ENCODE measurements at places on chromosomes 4 and X.

GRCh38 chr4:111016416-111016815, 393.5 kb upstream of the PITX2 start:
- DNase-seq, result no peak

- DNase-seq, result no peak
Measured at GRCh38 chr4:16692046-16692445, 206.4 kb downstream of the LDB2 start.

- DNase-seq, result peak; percentile 63
Measured at GRCh38 chr4:54231768-54232688, 2.9 kb downstream of the PDGFRA start.

DNA sequence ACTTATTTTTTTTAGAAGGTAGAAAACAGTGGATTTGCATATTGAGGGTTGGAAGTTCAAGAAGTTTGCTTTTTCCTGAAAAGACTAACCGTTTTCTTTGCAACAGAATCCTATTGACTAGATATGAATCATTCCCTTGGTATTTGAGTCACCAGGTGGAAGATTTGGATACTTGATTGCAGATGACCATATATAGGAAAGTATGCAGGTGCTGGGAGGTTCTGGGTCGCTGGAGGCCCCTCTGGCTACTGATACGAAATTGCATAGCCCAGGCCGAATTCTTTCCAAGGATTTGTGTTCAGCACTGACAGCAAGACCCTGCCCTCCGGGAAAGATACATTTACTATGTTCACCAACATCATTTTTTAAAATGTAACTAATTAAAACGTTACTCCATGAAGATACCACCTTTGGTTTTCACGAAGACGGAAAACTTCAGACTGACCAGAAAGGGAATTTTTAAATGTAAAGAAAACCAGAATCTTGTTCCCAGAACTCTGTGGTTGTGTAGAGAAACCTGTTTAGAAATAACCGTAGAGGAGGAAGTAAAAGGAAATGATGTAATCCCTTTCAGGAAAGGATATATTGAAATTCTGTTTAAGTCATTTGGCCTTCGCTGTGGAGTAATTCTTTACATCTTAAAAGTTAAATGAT, 946 bp downstream of the ANXA3 start:
- DNase-seq, result no peak

DNA sequence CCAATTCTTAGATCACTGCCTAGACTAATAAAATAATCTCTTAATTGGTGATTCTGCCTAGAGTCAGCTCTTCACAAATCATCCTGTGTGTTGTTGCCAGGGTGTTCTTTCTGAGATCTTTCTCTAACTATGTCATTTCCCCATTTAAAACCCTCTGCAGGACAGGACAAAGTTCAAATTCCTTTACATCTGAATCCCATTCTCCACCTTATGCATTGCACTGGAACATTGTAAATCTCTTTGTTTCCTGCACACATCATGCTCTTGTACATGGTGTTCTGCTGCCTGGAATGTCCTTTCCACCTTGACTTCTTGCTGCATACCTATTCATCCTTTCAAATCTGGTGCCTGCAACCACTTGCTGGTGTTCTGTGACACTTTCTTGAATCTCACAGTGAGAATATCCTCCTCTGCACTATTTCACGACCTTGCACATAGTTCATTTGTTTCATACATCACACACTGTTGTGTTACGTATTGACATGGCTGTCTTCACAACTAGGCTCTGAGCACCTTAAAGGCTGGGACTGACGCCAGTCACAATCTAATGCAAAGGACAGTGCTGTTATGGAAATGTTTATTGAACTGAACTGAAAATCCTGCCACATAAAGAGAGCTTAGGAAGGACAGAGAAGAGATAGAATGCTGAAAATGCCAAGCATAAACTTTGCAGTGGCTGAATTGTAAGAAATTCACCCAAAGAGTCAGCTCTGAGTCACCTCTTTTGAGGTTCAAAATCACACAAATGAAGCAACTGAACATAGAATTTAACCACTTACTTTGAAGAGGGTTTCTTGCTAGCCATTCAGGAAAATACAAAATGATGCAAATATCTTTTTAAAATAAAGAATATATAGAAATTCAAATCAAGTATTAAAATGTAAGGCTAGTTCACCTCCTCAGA, 26.4 kb upstream of the SMIM14 start:
- DNase-seq, result peak; percentile 34

- no peak for DNase-seq
Measured at GRCh38 chrX:47174376-47174775, 19.3 kb upstream of the UBA1 start.

DNA sequence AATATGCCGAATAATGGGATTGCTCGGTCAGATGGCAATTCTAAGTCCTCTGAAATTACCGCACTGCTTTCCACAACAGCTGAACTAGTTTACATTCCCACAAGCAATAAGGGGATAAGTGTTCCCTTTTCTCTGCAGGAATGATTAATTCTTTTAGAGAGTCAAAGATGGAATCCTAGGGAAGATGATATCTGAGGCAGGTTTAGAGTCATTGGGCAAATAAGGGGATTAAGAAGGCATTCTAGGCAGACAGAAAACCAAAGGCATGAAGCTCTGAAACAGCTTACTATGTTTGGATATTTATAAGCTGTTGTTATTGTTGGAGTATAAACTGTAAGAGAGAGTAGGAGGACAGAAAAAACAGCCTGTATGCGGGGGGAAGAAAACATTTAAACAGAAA, 85.7 kb downstream of the TET2 start:
- no peak for DNase-seq

DNA sequence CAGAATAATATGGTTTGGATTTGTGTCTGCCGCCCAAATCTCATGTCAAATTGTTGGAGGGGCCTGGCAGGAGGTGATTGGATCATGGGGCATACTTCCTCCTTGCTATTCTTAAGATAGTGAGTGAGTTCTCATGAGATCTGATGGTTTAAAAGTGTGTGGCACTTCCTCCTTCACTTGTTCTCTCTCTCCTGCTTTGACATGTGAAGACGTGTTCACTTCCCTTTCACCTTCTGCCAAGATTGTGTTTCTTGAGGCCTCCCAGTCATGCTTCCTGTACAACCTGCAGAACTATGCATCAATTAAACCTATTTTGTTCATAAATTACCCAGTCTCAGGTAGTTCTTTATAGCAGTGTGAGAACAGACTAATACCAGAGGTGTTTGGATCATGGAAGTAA, 325.7 kb upstream of the GIMD1 start:
- no peak for DNase-seq

DNA sequence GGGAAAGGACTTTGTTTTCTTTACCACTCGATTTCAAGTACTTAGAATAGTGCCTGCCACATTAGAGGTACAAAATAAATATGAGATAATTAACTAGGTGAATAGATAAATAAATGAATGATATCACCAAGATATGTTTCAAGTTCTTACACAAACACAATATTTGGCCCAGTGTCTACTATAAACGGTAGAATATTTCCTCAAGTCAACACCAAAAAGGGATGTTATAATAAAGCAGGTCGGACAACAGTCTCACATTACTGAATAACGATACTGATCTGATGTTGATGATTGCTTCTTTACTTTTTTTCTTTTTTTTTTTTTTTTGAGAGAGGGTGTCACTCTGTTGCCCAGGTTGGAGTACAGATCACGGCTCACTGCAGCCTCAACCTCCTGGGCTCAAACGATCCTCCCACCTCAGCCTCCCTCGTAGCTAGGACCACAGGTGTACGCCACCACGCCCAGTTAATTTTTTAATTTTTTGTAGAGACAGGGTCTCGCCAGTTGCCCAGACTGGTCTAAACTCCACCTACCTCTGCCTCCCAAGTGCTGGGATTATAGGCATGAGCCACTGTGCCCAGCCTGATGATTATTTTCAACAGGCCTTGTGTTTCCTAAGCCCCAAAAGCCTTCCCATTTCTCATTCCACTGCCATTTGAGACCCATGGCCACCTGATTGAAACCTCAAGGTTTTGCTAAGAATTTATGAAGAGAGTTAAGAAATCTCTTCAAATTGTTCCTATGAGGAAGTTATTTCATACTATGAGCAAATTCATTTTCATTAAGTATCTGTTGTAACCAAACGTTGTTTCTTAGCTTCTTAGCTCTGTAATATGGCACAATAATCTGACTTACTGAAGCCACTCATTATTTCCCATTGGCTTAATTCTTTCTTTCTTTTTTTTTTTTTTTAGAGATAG, 2.3 kb downstream of the MANBA start:
- no peak for DNase-seq

DNA sequence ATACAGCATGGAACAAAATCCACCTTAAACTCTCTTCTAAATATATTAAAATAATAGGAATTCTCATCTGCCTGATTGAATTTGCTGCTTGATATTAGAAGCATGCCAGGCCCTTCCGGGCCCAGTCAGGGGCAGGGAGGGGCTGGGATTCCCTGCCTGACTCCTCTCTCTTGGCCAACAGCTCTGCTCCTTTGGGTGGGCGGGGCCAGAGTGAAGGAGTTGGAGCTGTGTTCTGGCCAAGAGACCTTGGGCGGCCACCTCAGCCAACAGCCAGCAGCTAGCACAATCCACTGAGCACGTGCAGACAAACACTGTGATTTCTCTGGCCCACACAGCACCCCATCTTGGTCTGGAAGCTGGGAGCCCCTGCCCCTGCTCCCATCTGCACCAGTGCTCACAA, 140.3 kb downstream of the PJA1 start:
- DNase-seq, result peak; percentile 58

All from AG10803 (cell line).